ENCODE measurements at places on chromosomes 11 and 22.
A peak's percentile ranks its signal among the peaks of the same experiment; 100 is the strongest.

DNA sequence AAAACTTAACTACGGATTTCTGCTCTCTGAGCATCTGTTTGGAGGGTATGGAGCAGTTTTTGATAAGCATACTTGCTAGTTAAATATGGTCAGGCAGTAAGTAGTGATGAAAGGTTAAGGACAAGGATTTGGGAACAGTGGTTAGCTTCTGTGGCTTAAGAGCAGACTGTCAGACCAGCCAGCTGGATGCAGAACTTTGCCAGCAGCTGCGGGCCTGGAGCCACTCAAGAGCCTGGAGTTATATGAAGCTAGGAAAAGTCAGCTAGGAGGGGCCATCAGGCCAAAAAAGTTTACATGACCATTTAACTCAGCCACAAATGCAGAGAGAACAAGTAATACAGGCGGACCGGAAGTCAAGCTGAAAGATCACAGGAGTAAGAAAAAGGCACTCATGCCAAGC is 1817.7 kb downstream of the LRRC4C start:
- DNase-seq, result no peak

GRCh38 chr11:36257351-36257750 is 31.9 kb downstream of the COMMD9 start:
- DNase-seq, result no peak

- DNase-seq, result no peak
Measured at GRCh38 chr22:20219667-20220628, 48.2 kb downstream of the RTN4R start.

DNA sequence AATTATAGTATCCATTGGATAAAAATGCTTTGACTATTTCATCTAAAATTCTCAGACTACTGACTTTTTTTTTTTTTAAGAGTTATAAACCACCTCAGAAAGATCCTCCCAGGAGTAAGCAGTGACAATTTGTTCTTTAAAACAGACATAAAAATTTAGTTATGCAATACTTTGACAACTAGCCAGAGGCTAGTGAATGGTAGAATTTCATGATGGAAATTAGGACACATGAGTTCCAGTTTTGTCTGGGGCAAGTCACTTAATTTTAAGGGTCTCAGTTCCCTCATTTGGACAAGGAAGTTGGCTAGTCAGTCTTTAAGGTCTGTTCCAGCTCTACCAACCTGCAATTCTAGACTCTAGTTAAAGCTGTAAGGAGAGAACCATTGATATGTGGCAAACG is 2.9 kb downstream of the IL18 start:
- DNase-seq, result no peak

DNA sequence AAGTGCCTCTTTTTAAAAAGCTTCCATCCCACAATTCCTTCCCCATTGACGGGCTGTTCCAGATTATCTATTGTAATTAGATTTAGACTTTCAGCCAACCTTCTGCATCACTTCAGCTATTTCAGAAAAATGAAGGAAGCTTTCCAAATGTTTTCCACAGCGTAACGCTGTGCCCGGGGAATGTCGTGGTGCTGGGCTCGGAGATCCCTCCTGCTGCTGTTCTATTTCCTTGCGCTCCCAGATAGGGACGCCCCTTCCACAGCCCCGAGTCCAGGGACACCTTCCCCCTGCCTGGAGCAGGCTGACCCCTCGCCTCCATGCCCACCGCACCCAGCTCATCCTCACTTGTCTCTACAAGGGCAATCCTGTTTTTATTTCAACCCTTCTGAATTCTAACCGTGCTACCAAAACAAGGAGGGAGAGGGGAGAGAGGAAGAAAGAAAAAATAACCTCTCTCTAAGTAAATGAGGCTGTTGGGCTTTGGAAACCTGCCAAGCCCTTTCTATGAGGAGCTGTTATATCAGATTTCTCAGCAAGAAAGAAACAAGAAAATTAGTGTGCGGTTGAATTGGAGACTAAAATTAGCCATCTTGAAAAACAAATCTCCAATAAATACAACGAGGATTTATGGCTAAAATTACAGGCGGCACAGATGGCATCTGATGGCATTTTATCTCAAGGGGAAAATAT is 366.9 kb downstream of the BRD1 start:
- DNase-seq, result no peak

DNA sequence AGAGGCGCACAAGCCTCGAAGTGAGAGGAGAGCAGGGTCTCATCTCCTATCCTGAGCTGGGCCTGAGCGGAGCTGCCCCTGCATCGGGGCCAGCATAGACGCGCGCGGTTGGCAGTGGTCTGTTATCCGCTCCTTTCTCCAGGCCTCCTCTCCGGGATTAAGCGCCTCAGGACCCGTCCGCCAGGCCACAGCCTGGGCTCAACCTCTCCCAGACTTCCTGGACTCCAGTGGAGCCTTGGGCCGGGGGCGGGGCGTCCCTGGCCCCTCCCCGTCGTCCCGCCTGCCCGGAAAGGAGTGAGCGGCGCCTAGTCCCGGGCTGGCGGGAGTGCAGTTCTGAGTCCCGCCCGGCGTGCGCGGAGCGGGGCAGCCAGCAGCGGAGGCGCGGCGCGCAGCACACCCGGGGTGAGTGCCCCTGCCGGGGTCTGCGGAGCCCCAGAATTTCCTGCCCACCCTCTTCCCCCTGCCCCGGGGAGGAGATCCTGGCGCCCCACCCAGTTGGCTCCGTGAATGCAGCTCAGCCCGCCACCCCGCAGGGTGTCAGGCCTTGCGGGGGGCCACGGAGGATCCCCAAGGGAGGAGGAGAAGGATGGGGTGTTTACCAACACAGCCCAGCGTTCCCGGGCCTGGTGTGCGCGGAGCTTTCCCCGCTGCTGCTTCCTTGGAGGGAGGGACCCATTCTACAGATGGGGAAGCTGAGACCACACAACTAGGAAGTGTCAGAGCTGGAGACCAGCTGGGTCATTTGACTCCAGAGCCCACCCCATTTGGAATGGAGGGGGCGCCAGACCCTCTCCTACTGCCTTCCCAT is at the start of gene TCIRG1:
TCIRG1 (plus strand) TSS at position 308 of the 808 bp plus-strand sequence. CDS start 2,247 bp downstream, outside the sequence.
- peak; percentile 56 for DNase-seq

DNA sequence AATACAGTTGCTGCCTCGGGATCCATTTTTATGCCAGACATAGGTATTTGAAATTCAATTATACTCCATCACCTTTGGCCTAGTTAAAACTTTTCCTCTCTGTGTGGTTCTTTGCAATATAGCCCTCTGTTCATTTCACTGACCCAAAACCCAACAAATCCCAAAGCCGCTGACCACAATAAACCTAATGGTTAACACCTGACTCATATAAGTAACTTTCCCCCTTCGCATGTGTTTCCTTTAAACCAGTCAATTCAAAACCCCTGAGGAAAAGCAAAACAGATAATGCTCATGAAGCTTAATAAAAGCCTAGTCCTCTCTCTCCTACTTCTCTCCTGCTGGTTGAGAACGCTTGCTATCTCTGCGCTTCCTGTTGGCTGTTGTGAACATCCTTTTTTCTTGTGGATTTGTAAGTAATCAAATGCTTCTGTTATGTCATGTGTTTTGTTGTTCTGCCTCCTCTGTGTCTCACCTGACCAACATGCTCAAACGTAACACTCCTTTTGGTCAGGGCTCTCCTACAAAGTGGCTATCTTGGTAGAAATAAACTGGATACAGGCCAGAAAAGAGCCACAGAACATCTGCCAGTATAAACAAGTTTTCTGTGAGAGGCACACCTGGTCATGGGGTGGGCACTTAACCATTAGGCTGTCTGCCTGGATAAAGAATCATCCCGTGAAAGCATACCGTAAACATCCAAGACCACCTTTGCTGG is 652.6 kb downstream of the METTL15 start:
- DNase-seq, result no peak

DNA sequence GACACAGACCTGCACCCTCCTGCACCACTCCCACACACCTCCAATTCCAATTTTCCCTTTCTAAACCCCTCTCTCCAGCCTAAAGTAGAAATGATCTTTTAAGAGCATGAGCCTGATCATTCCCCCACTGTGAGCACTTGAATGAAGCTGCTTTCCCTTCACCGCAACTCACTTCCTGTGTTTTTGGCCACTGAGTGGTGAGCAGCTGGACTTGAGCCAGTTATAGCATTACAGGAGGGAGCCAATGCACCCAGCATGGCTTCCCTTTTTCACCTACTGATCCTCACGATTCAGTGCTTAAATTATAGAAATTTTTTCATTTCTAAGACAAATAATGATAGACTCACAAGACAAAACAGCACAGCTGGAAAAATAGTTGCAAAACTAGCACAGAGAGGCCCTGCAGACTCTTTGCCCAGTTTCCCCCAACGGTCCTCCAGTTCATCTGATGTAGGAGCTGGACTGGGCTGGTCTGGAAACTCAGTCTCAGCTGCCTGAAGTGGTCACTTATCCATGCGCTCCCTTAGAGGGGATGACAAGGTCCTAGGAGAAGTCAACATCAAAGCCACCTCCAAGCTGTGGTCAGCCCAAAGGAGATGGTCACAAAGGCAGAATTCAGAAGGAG is 9.7 kb upstream of the APOL4 start:
- DNase-seq, result no peak

DNA sequence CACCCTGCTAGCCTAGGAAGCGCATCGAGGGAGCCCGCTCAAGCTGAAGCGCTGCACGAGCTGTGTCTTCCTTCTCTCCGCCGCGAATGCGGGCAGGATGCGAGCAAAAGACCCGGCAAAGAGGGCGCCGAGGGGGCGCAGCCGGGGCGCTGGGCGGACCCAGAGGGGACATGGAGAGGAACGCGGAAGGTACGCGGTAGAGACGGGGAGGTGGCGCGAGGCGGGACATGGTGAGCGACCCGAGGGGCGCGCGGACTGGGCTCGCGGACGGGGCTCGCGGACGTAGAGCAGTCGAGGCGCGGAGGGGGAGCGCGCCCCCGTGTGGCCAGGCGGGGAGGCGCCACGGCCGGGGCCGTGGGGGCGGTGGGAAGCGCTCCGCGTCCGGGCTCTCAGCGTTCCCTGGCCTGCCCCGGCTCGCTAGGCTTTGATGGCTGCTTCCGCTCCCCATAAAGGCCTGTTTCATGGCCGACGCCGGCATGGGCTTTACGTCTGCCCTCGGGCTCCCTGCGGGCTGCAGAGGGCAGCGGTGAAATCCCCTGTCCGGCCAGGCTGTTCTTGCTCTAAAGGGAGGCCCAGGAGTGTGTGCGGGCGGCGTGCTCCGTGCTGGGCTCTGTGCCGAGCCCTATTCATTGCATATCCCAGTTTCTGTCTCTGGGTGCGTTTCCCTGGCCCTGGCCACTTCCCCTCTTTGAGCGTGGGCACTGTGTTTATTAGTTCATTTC is 31.2 kb upstream of the TRIM29 start:
- DNase-seq, result peak; percentile 74

GRCh38 chr11:44464741-44465140 is 100.7 kb upstream of the CD82 start:
- no peak for DNase-seq

DNA sequence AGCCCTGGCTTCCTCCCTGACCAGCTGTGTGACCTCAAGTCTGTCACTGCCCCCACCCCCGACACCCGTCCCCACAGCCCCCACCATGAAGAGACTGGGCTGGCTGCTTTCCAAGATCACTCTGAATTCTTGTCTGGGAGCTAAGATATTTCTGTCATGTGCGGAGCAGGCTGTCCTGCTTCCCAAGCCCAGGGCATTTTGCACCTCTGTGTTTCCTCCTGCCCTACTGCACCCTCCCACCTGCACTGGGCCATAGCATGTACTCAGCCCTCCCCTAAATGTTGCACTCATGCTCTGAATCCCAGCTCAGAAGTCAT is 30.3 kb upstream of the MYEOV start:
- no peak for DNase-seq

- no peak for DNase-seq
Measured at GRCh38 chr11:1745701-1746320, 4.6 kb downstream of the IFITM10 start.

GRCh38 chr11:32173977-32174376 is 83.1 kb downstream of the RCN1 start:
- DNase-seq, result no peak
